ENCODE measurements at places on chromosomes 5 and 9.

DNA sequence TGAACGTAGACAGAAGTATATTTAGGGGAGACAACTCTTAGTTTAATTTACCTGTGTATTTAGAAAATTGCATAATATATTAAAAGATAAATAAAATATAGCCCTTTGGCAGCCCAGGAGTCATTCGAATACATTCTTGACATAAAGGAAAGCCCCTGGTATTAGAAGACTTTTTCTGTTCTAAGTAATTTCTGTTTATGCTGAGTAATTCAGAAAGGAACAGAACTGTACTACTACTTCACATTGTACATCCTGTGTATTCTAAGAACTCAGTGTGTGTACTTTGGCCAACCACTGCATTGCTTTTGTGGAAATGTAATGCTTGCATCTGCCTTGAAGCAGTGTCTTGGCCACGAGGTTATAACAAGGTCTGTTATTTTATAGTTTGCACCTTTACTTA is 136.4 kb downstream of the KDM4C start:
- no peak for DNase-seq

DNA sequence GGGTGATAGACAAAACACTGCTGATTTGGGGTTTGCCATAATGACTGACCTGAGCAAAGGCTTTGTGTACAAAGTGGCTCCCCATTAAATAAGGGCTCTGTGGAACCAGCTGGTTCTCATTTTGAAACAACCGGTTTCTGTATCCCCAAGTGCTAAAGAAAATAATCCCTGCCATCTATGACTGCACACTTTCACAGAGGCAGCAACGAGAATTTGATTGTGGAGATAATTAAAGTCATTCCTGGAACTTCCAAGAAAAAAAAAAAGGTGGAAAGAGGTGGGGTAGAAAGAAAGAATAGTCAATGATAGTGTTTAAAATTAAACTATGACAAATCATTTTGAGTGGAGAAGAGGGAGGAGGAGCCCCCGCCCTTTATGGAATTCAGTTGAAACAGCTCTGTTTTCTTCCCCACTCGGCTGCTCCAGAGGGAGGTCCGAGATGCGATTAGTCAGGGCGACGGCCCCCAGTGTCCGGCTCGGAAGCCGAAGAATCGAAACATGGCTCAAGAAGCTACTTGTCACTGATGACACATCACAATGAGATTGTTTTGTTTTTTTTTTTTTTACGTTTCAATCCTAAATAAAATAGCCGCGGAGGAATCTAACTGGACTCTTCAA is 38.4 kb downstream of the EBF1 start:
- no peak for DNase-seq

GRCh38 chr5:79581535-79581934 is 30.7 kb upstream of the TENT2 start:
- DNase-seq: no peak

- DNase-seq: no peak
These were observed 278.2 kb downstream of the PSAT1 start for GRCh38 chr9:78575081-78575480.

- DNase-seq: peak; percentile 41
These were observed 1.8 kb downstream of the EHMT1 start for GRCh38 chr9:137620581-137620980.

GRCh38 chr9:107161338-107161737 is 121.7 kb upstream of the RAD23B start:
- DNase-seq: no peak

DNA sequence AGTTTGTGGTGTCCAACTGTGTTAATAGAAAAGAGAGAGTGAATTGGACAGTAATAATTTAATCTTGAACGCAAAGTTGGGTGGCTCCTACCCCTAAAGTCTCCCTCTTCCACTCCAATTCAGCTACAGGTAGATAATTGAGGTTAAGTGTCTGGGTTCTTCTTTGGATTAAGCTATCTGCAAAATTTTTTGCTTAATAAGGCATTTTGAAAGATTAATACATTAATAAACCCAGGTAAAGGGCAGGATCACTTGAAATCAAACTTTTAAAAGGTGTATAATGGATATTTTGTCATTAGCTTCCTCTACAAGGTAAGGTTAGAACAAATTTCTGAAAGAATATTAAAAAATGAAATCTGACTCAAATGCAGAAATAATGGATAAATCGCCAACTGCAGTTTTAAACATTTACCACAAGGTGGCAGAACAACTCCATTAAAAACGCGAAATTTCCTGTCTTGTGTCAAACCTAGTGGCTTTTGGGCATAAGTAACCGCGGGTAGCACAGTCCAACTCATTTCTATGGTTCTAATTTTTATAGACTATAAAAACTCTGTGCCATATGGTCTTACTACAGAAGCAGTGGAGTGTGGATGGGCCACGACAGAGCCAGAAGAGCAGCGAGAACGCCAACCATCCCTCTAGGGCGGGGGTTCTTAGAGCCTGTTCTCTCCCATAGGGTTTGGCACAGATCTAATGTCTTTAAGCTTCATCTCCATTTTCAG is 276.5 kb downstream of the ARHGEF28 start:
- DNase-seq: peak; percentile 77

- DNase-seq: no peak
These were observed 277.2 kb upstream of the ZNF608 start for GRCh38 chr5:125023673-125024072.

DNA sequence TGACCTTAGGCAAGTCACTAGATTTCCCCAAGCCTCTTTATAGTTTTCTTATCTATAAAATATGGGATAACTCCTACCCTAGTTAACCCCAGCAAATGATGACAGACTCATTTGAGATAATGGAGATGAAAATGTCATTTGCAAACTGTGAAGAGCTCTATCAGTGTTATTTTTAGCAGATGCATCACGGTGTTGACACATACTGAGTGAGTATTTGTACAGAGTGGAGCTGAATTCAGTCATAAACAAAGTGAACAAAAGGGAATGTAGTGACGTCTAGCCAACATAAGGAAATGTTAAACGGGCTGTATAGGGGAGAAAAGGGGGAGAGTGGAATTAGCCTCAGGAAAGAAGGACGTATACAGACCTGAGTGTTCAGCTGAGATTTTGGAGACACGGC is 75.9 kb downstream of the NMUR2 start:
- no peak for DNase-seq

GRCh38 chr9:100999906-101000544 is 28.5 kb upstream of the PLPPR1 start:
- DNase-seq: no peak

GRCh38 chr9:15697446-15697851 is 144.6 kb downstream of the CCDC171 start:
- no peak for DNase-seq

DNA sequence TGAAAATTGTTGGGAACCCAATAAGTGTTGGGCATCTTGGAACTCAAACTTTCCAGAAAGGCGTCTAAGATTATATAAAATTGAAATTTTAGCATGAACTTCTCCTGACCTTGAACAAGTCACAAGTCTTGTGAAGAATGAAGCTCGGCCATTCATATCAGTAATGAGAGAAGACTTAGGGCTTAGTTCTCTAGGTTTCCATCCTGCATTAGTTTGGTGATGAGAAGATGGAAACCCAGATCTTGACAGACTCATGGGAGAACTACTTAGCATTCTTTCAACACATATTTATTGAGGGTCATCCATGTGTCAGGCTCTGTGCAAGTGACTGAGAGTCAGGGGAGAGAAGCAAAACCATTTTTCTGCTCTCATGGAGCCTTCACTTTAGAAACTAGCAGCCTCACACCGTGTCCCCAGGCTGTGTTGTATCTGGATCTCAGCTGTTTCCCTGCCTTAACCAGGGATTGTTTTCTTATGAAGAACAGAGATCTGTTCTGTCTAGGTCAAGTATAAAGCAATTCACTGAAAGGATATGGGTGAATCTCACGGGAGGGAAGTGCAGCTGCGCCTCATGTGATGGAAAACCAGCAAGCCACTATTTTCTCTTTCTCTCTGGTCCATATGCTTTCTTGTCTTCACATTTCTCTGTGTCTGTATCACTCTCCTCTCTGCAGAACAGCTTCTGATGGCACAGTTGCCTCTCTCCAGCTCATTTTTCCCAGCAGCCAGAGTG is 3.4 kb downstream of the GARNL3 start:
- DNase-seq: peak; percentile 18

- no peak for DNase-seq
These were observed 57.4 kb upstream of the JAK2 start for GRCh38 chr9:4927701-4928100.

DNA sequence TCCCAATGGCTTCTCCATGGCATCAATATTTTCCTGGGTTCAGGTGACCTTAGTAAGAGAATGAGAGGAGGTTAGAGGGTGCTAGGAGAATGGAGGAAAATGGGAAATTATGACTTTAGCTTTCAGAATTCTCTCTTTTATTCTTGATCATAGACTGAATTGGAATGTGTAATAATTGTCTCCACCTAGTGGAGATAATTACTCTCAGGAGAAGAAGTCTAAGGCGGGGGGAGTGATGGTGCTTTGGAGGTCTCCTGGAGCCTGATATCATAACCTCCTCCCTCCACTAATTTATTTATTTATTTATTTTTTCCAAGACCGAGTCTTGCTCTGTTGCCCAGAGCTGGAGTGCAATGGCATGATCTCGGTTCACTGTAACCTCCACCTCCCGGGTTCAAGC is 221.3 kb downstream of the GRIA1 start:
- peak; percentile 43 for DNase-seq

- no peak for DNase-seq
These were observed 22.8 kb downstream of the PCDH1 start for GRCh38 chr5:141855265-141856036.

DNA sequence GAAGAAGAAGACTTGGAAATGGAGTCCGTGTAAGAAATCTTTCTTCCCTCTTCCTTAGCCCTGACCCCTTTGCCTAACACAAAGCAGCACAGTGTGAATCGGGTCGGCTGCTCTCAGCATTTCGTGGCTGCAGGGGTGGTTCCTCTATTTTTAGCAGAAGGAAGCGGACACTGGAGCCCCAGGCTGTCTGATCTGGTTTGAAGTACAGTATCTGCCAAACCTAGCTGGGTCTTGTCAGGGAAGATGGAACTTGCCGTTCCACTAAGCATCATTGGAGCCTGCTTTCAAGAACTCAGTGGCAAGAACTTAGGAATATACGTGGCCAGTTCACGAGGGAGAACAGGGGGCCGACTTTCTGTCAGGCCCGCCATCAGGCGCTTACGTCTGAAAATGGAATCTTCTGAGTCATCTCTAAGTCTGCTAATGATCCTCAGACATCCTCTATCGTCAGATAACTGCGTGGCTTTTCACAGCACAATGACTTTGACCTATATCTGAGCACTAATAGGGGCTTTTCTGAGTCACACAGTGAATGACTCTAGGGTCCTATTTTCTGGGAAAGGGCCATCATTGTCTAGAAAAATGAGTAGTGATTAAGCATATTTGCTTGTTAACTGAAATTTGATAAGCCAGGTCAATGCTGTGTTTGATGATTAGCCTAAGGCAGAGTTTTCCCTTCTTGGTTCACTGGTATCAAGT is 43.3 kb upstream of the NCS1 start:
- no peak for DNase-seq

- DNase-seq: no peak
These were observed 178.9 kb upstream of the SPEF2 start for GRCh38 chr5:35438786-35439185.

GRCh38 chr9:111451570-111451969 is 32.6 kb downstream of the ECPAS start:
- no peak for DNase-seq

DNA sequence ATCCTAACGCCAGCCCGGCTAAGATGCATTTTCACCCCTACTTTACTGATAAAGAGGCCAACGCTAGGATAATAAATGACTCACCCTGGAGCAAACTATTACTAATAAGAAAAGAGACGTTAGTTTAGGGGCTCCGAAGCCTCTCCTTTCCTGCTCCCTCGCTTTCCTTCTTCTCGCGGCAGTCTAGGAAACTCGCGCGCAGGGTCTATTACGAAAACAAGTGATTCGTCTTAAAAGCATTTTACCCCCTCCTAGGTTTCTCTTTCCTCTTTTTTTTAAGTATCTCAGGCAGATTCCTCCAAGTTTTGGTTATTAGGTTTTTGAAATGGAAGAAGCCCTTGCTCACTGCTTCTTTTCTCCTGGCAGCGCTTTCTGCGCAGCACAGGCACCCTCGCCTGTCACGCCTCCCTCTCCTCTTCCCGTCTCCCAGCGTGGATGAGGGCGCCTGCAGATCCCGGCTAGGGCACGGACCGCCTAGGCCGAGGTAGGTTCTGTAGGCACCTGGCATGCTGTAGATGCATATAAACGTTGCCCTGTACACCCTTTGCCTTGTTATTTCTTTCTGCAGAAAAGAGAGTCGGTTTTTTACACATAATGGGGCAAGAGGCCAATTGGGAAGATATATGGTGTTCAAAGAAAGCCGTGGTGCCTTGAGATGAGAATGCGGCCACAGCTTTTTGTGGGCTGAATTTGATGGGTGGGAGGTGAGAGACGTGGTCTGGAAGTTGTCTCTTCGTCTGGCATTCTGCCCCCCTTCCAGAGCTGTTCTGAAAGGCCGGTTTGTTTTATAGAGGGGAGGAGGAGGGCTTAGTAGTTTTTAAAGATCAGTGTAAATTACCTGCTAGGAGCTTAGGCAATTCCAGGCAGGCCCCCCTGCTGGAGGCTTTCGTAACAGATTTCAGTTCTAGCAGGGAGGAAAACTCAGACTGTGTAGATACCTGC is 983 bp downstream of the GCNT1 start:
- peak; percentile 71 for DNase-seq

- DNase-seq: peak; percentile 33
These were observed 300.7 kb upstream of the IZUMO3 start for GRCh38 chr9:24846248-24846912.

GRCh38 chr5:176388003-176388443 is 375 bp downstream of the NOP16 start:
- DNase-seq: peak; percentile 37

Data from OCI-LY7 (cell line).